Thymus (tissue), 14 donors: ENCODE measurements at places on chromosomes 2 and 18. TPM values are rescaled to one million over a fixed set of nuclear protein-coding genes. Genes with fewer than 3 reads are reported as not detected.

EFR3B gene
- total RNA-seq: 0.33 TPM

IL36RN gene
- total RNA-seq: 0.09 TPM

TMEM247 gene
- not detected for total RNA-seq

TMEM198 gene
- 0.52 TPM for total RNA-seq

INHBB gene
- total RNA-seq: 0.09 TPM

GRCh38 chr18:48917579-48918517, 32.9 kb downstream of the SMAD7 start:
- peaks cover 10% of the 10 kb centered on the region for H3K4me1 ChIP-seq
- H3K4me3 ChIP-seq: no peak overlapping the region
- no peak for DNase-seq

- H3K36me3 ChIP-seq: no peaks in the 10 kb centered on the region
- H3K27ac ChIP-seq: no peak overlapping the region
- no peaks in the 10 kb centered on the region for H3K4me1 ChIP-seq
- no peak overlapping the region for H3K4me3 ChIP-seq
These were observed 24.3 kb downstream of the CRIM1 start for GRCh38 chr2:36379710-36380448.

- peak overlapping the region; percentile 88 for H3K27ac ChIP-seq
- H3K27me3 ChIP-seq: peaks cover 28% of the 10 kb centered on the region
- H3K4me1 ChIP-seq: peaks cover 46% of the 10 kb centered on the region
- H3K36me3 ChIP-seq: no peaks in the 10 kb centered on the region
- DNase-seq: no peak
These were observed 157 bp downstream of the PTGR3 start for GRCh38 chr18:75208836-75209128.

GRCh38 chr2:134103196-134103595, 150.7 kb upstream of the MGAT5 start:
- H3K36me3 ChIP-seq: no peaks in the 10 kb centered on the region
- no peak overlapping the region for H3K27ac ChIP-seq
- DNase-seq: no peak
- no peaks in the 10 kb centered on the region for H3K4me1 ChIP-seq

GRCh38 chr2:166117491-166117890, 10.3 kb downstream of the SCN1A start:
- H3K36me3 ChIP-seq: no peaks in the 10 kb centered on the region
- no peaks in the 10 kb centered on the region for H3K27me3 ChIP-seq
- H3K27ac ChIP-seq: no peak overlapping the region
- H3K4me1 ChIP-seq: no peaks in the 10 kb centered on the region
- H3K4me3 ChIP-seq: no peak overlapping the region
